Kidney tubule cell (primary cell): ENCODE measurements at places on chromosomes 1 and 21.

GRCh38 chr1:84208935-84209334, 64.9 kb downstream of the PRKACB start:
- peak; percentile 89 for DNase-seq

DNA sequence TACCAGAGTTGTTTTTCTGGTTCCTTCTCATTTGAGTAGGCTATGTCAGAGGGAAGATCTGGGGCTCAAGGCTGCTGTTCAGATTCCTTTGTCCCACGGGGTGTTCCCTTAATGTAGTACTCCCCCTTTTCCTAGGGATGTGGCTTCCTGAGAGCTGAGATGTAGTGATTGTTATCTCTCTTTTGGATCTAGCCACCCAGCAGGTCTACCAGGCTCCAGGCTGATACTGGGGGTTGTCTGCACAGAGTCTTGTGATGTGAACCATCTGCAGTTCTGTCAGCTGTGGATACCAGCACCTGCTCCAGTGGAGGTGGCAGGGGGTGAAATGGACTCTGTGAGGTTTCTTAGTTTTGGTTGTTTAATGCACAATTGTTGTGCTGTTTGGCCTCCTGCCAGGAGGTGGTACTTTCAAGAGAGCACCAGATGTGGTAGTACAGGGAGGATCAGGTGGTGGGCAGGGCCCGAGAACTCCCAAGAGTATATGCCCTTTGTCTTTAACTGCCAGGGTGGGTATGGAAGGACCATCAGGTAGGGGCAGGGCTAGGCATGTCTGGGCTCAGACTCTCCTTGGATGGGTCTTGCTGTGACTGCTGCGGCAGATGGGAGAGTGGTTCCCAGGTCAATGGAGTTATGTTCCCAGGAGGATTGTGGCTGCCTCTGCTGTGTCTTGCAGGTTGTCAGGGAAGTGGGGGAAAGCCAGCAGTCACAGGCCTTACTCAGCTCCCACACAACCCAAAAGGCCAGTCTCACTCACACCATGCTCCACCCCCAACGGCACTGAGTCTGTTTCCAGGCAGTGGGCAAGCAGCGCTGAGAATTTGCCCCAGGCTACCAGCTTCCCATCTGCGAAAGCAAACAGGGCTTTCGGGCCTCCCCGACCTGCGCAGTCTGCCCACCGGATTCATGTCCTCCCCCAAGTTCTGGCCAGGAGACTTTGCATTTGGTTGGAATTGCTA, 64.2 kb downstream of the SERINC2 start:
- DNase-seq: peak; percentile 63

DNA sequence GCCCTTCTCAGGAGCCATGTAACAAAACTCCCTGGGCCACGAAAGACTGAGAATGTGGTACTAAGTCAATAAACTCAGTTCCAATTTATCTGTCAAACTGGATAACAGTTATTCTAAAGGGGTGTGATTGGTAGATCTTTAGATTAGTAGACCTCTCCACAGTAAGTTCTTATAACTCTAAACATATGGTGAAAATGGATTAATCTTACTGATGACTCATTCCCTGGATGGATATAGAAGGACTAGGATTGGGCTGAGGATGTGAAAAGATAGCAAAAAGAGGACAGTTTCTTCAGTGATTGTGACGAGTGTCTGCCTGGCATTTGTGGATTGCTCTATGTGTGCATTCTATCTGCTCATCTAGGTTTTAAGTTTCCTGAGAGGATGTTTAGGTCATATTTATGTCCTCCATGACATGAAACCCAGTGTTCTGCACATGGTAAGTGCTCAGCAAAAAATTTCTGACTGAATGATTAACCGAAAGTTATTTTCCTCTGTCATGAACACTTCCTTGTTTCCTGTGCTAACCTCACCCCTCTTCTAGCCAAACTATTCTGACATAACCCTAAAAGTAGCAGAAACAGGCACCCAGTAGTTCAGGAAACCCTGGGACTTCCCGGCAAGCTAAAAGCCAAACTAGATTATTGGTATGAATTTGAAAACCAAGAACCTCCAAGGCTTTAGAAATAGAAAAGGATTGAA, 397.5 kb upstream of the PLXNA2 start:
- DNase-seq: no peak

DNA sequence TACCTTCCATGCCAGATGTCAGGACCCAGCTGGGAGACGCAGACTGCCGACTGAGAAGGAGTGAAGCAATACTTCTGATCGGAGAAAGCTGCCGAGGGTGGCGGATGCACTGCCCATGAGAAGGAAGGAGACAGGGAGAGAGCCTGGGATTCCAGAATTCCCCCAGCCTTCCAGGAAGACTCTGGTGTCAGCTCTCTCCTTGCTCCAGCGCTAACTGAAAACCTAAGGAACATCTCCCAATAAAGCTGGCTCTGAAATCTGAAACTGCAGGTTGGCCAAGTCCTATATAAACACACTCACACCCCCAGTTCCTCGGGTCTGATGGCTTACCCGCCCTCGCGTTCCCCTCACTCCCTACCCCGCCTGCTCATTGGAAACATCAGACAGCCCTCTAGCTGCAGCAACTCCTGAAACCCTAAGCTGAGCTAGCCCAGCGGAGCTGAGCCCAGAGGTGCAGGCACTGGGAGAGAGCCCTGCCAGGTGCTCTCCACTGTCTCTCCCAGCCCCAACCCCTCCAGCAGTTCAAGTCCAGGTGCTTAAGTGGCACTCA, 52.3 kb downstream of the PLEKHA6 start:
- DNase-seq: no peak

GRCh38 chr1:183131166-183131565, 54.9 kb upstream of the LAMC2 start:
- no peak for DNase-seq

DNA sequence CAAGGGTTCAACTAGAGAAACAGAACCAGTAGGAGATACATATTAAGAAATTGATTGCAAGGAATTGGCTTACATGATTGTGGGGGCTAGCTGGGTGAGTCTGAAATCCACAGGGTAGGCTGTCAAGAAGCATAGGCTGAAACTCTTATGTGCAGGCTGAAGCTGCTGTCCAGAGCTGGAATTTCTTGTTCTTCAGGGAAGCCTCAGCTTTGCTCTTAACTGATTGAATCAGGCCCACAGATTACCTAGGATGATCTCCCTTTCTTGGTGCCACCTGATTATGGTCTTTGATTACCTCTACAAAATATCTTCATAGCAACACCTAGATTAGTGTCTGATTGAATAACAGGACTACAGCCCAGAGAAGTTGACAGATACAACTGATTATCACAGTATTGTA, 22.5 kb upstream of the FRRS1 start:
- DNase-seq: no peak

GRCh38 chr1:21665711-21666575, 3.2 kb downstream of the RAP1GAP start:
- peak; percentile 55 for DNase-seq
